Suprapubic skin (tissue), 4 donors: ENCODE measurements at places on chromosomes 5 and 9.

DNA sequence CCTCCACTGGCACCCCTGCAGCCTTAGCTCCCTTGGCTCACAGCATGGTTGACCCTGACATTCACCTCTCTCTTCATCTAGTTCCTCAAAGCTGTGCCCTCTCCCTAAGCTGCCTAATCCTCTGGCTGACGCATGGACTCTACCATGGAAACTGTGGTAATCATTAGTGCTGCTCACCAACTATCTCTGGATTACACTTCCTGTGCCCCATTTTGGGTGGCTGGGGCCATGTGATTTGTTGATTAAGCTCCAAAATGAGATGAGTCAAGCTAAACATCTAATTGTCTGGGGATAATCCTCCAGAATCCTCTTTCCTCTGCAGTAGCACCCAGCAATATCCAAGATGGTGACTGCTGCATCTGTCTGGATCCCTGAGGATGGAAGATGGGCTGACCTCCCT is 264.4 kb downstream of the SH3GL2 start:
- DNase-seq, result no peak

- no peak for DNase-seq
These were observed 103.7 kb upstream of the RFX3 start for GRCh38 chr9:3629495-3629894.

DNA sequence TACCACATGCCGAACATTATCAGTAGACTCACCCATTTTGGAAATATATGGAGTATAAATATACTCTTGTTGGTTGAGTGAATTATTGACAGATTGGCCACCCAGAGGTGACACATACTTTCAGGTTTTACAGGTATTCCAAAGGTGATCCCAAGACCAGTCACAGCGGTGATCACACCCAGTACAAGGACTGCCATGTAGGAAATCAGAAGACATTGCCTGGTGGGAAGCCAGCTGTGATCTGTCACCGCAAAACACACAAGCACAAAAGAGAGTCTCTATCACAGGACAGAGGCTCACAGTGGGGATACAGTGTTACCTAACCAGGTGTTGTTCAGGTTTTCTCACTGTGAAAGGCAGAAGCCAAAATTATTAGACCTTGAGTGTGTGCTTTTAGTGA is 15.8 kb downstream of the BTF3 start:
- DNase-seq, result no peak

DNA sequence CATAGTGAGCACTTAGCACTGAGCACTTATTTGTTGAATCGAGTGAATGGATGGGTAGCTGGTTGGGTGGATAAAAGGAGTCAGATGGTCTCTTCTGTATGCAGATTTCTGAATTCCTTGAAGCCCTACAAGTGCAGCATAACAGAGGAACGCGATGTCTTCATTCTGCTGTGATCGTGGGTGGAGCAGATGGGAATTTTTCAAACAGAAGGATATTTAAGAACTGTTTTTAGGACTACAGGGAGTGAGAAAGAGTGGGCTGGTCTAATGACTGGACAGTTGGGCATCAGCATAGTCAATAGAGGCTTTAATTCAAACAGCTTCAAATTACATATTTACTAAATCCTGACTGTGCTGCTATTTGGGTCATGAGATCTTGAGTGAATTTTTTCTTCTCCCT is 253.2 kb downstream of the CEMIP2 start:
- no peak for DNase-seq

GRCh38 chr9:1050125-1050895 is at the start of gene DMRT2:
TSS of gene DMRT2 (plus strand) at chr9:1050357. CDS start at chr9:1051614, 1,257 bp downstream.
- peak; percentile 94 for DNase-seq

- DNase-seq, result peak; percentile 73
These were observed 49.4 kb upstream of the COL5A1 start for GRCh38 chr9:134592018-134592818.

- no peak for DNase-seq
These were observed 1037.1 kb upstream of the C9orf72 start for GRCh38 chr9:28610339-28610738.

GRCh38 chr5:139147483-139148087 is 50.6 kb downstream of the SIL1 start:
- peak; percentile 83 for DNase-seq
